ENCODE measurements at places on chromosomes 5 and 9.
A peak's percentile ranks its signal among the peaks of the same experiment; 100 is the strongest.

- no peak for DNase-seq
Measured at GRCh38 chr9:136661641-136662325, 933 bp upstream of the EGFL7 start.

GRCh38 chr5:161340012-161340411, 206.5 kb downstream of the GABRB2 start:
- no peak for DNase-seq

DNA sequence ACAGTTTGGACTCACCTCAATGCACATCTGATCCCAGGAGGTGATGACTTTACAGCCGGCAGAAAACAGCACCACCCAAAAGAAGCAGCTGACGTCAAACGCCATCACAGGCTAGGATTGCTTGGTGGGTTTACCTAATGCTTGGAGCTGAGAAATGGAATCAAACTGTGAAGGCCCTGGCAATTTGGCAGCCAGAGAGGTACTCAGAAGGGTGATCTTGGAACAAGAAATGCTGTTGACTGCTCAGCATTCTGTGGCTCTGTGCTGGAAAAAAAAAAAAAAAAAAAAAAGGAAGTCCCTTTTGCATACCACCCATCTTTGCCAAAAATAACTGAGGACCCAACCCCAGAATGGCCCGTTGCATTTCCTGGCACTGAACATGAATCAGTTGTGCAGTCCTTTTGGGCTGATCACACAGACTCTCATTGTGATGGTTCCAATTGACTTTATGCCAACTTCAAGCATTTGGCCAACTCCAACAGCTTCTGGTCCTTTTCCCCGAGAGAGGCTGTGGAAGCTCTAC, at the start of gene CD180:
CD180 (minus strand) TSS at position 263 of the 523 bp plus-strand sequence; CDS start at position 105, 158 bp downstream.
- no peak for DNase-seq

DNA sequence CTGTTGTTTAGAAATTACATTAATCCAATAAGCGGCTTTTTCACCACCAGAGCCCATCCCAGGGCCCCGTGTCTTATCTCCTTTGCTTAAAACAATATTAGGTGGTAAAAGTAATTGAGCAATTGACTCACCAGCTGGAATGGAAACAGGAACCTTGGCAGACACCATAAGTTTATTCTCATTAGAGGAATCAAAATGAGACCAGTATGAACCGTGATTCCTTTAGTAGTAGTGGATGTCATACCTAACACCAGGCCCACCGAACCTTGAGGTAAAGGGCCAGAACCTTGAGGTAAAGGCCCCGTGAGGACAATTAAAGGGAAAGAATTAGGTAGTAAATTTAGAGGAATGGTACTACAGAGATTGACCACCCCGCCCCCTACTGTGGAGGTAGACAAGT, 16.5 kb downstream of the HSDL2 start:
- DNase-seq, result no peak

DNA sequence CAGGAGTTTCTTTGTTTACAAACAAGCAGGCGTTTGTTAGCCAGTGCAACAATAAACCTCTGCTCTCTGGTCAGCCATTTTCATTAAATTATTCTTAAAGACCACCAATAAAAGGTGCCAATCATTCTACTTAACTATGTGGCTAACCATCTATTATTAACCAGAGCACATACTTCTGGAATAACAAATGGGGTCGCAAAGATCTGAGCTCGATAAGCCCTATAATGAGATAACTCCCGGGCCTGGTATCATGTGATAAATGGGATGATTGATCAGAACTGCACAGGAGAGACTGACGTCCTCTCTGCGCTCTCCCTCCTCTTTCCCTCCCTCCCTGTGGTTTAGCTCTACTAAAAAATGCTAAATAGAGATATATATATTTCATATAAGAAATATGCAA, 488.2 kb downstream of the NTRK2 start:
- DNase-seq, result no peak

- no peak for DNase-seq
Measured at GRCh38 chr9:104836767-104837166, 72.8 kb downstream of the NIPSNAP3B start.

GRCh38 chr5:80686757-80687156, 32.0 kb upstream of the DHFR start:
- no peak for DNase-seq

DNA sequence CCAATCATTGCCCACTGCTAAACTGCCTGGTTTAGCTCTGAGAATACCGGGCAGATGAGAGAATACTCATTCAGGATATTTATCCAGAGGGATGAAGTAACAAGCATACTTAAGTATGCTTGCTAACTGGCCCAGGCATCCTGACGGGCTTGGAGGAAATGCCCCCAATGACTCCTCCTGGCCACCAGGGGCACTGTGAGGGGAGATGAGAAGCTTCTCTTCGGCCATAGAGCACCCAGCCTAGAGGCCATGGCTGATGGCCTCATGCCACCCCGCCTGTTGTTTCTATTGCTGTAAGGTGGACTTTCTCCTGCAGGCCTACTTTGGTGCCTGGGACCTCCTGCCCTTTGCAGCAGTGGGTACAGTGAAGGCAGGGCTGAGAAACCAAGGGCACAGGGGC, 134.5 kb upstream of the FSTL4 start:
- no peak for DNase-seq

DNA sequence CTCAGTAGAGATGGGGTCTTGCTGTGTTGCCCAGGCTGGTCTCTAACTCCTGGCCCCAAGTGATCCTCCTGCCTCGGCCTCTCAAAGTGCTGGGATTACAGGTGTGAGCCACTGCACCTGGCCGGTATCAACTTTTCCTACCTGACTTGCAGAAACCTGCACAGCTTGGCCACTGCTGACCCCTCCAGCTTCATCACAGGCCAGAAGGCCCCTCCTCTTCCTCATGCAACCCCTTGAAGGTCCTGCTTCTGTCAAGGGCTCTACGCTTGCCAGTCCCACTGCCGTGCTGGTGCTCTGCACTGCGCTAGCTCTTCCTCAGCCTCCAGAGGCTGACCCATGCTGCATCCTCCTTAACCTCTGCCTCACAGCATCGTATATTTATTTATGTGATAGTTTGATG, 32.5 kb upstream of the RNU6ATAC start:
- no peak for DNase-seq

DNA sequence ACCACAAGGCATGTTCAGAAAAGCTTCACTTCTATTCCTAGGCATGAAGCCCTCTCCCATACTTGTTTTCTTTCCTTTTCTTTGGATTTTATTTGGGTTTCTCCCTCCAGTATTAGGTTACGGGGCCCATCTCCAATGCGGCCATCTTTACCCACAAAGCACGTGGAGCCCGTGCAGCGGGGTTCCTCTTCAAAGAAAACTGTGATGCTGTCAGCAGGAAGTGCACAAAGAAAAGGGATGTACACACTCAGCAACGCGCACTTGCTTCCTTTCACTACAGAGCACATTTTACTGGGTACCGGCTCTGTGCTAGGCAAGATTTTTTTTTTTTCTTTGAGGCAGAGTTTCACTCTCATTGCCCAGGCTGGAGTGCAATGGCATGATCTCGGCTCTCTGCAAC, 106.6 kb downstream of the COL23A1 start:
- DNase-seq, result no peak

- DNase-seq, result no peak
Measured at GRCh38 chr5:157550663-157551062, 24.9 kb downstream of the ADAM19 start.

GRCh38 chr9:129558551-129559505, 62.1 kb downstream of the C9orf50 start:
- DNase-seq, result no peak

- DNase-seq, result peak; percentile 25
Measured at GRCh38 chr9:113548221-113549041, 84.9 kb downstream of the RGS3 start.

- no peak for DNase-seq
Measured at GRCh38 chr5:58327289-58327688, 132.6 kb downstream of the PLK2 start.

GRCh38 chr5:11268891-11269290, 507.9 kb upstream of the DAP start:
- no peak for DNase-seq

GRCh38 chr5:127739807-127740384, 36.7 kb downstream of the CCDC192 start:
- no peak for DNase-seq

DNA sequence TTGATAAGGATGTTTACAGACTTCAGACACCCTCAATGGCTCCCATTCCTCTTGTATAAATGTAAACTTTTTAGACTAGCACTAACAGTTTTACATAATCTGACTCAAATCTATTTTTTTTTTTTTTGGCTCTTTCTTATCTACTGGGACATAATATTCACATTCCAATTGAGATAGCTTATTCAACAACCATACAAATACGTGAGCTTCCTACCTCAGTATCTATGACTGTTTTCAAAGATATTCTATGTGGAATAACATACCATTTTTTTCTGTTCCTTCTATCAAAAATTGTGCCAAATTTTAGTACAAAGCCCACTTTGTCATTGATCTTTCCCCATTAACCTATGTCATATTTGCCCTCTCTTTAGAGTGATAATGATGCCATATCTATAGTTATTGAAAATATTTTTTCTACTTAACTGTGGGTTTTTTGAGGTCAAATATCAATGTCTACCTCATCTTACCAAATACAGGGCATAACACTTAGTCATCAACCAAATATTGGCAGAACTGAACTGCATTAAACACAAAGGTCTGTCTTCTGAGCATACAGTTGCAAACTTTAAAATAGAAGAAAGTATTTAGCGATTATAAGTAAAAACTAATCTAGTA, 482.6 kb downstream of the PTPRD start:
- DNase-seq, result no peak

DNA sequence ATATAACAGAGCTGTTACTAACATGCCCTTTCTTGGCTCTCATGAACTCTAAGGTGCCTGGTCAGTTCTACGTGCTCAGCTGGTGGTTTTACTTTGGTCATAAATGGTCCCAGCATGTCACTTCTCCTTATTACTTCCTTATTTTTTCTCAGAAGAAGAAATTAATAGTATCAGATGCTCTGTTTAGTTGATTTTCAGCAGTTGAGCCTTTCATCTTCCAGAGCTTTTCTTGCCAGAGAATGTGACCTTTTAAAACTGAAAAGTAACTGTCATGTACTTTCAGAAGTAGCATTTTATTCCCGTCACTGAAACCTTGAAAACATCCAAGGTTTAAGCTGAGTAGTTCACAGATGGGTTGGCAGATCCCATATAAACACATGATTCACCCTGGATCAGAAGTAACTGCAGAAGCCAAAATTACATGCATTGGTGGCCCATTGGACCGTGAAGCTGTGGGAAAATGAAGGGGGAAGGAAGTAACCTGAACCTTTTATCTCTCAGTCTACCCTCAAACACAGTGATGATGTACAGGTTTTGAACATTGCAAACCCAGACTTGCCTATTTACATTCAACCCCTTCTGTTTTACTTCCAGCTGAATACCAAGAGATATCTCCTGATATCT, 50.5 kb downstream of the HACD4 start:
- DNase-seq, result no peak

- no peak for DNase-seq
Measured at GRCh38 chr9:94967482-94967881, 241.0 kb downstream of the AOPEP start.

DNA sequence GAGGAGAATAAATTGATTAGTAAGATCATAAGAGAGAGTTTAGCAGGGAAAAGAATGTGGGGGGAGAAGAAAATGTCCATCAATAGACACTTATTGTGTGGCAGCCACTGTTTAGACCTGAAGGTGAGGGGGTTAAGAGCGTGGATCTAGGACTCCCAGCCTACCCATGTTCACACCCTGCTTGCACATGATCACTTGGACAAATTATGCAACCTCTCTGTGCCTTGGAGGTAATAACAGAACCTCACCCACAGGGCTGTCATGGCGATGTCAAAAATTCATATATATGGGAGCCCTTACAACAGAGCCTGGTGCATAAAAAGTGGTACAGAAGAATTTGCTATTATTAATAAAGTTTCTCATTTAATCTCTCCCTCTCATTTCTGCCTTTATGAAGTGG, 86.0 kb upstream of the EQTN start:
- DNase-seq, result no peak

DNA sequence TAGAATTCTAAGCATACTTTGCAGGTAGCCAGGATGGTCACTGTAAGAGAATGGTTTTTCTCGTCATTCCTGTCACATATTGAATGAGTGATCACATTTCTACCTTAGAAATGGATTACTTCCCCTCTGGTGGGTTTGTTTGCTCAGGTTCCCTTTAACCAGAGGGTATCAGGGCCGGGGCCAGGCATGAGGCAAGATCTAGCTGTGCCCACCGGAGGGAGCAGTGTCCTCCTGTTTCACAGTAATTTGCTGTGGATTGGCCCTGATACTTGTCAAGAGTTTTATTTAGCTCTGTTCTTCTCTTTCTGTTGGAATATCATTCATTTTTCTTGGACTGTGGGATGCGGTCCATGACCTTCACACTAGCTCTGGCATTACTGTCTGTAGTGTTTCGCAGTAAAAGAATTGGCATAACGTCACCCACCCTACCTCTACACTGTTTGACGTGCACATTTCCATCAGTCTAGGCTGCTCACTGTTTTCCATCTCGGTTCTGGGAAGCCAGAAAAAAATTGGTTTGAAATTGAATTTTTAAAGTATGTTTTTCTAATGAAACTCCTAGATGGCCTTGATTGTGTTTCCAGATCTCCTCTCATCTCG, 42.4 kb upstream of the ZBED3 start:
- DNase-seq, result no peak

GRCh38 chr5:118208031-118208453, 780.3 kb downstream of the DTWD2 start:
- DNase-seq, result no peak

DNA sequence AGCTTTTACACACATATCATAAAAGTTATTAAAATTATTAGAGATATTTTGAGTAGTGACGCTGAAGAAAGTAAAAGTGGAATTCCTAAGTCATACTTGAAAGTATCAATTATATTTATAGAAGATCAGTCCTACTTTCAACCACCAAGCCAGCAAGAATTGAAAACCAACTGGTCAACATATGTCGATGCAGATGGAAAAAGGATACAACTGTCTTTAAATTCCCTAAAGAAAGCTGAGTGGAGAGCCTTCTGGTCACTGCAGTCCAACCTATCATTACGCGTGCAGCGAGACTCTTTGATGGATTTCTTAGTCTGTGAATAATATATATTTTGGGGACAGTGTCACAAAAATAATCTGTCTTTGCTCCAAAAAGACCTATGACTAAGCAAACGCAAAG, 15.3 kb downstream of the MEF2C start:
- DNase-seq, result no peak

DNA sequence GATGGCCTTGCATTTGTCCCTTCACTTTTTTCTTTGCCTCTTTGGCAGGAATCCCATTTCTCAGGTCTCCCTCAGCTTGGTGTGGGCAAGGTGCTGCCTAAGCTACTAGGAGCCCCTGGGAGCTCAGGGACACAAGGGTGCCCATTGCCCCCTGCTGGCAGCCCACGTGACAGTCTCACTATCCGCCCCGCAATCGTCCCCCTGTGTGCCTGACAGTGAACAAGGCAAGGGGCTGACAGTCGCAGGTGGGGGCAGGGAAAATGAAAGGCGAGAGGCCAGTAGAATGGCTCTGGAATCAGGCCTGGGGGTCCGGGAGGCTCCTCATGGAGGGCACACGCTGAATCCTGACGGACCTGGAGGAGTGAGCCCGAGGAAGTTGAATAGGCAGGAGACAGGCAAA, 2.0 kb upstream of the PCDH12 start:
- no peak for DNase-seq

Measured in RWPE2 (cell line).